K562 (cell line): ENCODE measurements at places on chromosomes 5 and 9. TPM values are rescaled to one million over a fixed set of nuclear protein-coding genes. Genes with fewer than 3 reads are reported as not detected.

GRCh38 chr5:15500325-15501001 lies 483 bp downstream of the FBXL7 start:
- DNase-seq: no peak

GRCh38 chr9:20552874-20553557 lies 69.3 kb downstream of the MLLT3 start:
- no peak for DNase-seq

DNA sequence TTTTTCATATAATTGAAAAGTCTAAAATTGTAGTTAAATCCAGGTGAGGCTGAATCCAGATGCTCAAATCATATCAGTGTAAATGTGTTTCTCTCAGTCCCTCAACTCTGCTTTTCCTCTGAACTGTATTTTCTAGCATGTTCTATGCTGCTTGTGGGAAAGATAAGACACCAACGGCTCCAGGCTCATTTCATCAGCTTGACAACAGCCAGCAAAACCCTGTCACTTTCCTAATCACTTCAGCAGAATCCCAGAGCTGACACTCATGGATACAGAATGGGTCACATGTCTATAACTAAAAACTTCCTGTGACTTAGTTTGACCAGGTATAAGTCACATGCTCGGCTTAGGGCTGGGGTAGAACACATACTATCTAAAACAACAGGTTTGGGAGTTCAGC lies 179.4 kb upstream of the ADRA1B start:
- DNase-seq: no peak

DNA sequence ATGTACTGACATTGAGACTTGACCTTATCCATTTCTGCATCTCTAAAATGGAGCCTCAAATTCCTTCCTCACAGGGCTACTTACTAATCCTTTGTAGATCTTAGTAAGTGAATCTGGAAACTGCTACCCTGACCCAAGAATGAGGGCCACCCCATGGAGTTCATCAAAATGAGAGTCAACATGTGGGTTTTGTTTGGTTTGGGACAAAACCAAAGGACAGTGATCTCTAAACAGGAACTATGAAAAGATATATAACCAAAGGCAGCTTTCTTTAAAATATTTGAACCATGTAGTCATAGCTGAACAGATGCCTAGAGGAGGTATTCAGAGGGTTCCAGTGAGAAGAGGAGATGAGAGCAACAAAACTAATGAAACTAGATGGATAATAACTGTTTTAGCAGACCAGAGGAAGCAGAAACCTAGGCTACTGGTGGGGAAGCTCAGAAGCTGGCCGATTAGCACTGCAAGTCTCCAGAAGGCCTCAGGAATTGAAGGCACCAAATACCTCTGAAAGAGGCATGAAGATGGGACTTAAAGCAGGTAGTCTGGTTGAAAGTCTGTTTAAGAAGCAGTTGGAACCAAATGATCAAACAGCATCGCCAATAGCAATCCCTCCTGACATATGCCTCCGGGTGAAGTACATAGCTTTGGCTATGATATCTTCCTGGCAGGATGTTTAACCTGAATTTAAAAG lies 45.8 kb downstream of the THOC3 start:
- DNase-seq: no peak

DNA sequence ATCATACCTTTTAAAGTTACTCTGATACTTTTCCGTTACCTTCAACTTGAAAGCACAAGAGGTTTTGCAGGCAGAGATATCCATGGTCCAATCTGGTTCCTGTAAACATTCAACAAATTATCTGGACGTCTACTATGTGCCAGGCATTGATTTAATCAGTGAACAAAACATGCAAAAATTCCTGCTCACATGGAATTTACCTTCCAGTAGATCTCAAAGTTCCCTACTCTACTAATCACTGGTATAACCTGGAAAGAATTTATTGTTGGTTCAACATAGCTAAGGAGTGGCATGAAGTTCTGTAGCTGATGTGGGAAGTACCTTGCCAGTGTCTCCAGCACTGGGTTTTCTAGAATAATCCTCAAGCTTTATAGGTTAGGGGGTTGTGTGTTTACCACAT lies 9.8 kb downstream of the OCLN start:
- no peak for DNase-seq

- peak; percentile 45 for DNase-seq
Observed at GRCh38 chr5:175321927-175322532, 122.0 kb downstream of the DRD1 start.

- no peak for DNase-seq
Observed at GRCh38 chr5:163894645-163895044, 389.2 kb downstream of the MAT2B start.

- DNase-seq: no peak
Observed at GRCh38 chr9:18722882-18723281, 248.9 kb downstream of the ADAMTSL1 start.

- DNase-seq: no peak
Observed at GRCh38 chr9:109604131-109604530, 106.0 kb upstream of the PTPN3 start.

GRCh38 chr9:121954477-121955140 lies 138.5 kb downstream of the TTLL11 start:
- DNase-seq: no peak

ITK gene
- 0.75 and 0.81 TPM in 2 replicates for total RNA-seq

MPDZ gene
- 5.7 and 6.1 TPM in 2 replicates for total RNA-seq

NEUROG1 gene
- total RNA-seq: not detected in 2 replicates

SPATA6L gene
- total RNA-seq: not detected in 2 replicates

LHX3 gene
- 0.09 TPM in 1 of 2 replicates, not detected in the other for total RNA-seq

FOXD1 gene
- total RNA-seq: 0.22 and 0.40 TPM in 2 replicates

PFN3 gene
- total RNA-seq: not detected in 2 replicates

MCIDAS gene
- 0.94 and 1.2 TPM in 2 replicates for total RNA-seq
